ENCODE measurements at places on chromosomes 3 and 15.
A peak's percentile ranks its signal among the peaks of the same experiment; 100 is the strongest.

DNA sequence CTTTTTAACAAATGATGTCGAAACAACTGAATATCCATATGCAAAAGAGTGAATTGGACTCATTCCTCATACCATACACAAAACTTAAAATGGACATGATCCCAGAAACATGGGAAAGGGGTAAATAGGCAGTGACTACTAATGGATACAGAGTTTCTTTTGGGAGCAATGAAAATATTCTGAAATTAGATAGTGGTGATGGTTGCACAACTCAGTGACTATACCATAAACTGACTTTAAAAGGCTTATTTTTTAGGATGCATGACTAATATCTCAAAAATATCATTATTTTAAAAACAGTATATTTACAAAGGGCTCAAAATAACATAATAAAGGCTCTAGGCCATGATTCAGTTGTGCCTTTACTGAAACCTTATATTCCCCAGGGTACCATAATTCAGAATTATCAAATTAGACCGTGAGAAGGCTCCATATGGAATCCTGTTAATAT, 16.3 kb upstream of the ATP13A3 start:
- DNase-seq = no peak
- no peak overlapping the region for H3K27ac ChIP-seq
- no peak overlapping the region for H3K4me3 ChIP-seq
- H3K4me1 ChIP-seq = no peaks in the 10 kb centered on the region
- H3K27me3 ChIP-seq = no peaks in the 10 kb centered on the region

DNA sequence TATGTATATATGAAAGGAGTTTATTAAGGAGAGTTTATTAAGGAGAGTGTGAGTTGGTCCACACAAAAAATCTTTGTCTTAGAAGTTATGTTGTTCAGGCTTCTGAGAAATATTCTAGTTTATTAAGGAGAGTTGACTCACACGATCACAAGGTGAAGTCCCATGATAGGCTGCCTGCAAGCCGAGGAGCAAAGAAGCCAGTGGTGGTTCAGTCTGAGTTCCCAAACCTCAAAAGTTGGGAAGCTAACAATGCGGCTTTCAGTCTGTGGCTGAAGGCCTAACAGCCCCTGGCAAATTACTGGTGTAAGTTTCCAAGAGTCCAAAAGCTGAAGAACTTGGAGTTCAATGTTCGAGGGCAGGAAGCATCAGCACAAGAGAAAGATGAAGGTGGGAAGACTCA, 42.4 kb upstream of the DAZL start:
- H3K27me3 ChIP-seq = no peaks in the 10 kb centered on the region
- no peak overlapping the region for H3K4me3 ChIP-seq
- DNase-seq = no peak
- H3K27ac ChIP-seq = no peak overlapping the region

DNA sequence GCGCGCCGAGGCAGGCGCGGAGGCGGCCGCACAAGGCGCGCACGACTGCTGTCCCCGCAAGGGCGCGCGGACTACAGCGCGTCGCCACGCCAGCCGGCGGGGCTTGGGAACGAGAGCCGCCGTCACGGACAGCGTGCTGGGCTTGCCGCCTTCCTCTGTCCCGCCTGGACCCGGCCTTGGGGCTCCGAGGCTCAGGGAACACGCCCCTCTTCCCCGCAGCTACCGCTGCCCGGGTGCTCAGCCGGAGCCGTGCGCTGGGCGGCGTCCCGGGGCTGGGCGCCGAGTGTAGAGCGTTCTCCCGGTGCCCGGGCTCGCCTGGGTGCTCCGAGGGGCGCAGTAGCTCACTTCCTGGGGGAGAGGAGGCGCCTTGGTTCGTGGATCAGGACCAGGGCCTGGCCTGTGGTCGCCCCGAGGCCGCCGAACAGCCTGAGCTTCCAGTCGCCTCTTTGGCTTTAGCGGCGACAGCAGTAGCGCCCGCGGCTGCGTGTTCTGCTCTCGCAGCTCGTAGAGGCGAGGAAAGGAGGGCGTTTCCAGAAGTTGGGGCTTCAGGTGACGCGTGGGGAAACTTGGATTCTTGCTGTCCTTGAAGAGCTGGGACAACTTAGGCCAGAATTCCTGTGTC, 226.7 kb upstream of the C2CD4B start:
- no peak for DNase-seq
- peak overlapping the region; percentile 83 for H3K4me3 ChIP-seq
- H3K36me3 ChIP-seq = no peaks in the 10 kb centered on the region
- H3K27ac ChIP-seq = peak overlapping the region; percentile 56

DNA sequence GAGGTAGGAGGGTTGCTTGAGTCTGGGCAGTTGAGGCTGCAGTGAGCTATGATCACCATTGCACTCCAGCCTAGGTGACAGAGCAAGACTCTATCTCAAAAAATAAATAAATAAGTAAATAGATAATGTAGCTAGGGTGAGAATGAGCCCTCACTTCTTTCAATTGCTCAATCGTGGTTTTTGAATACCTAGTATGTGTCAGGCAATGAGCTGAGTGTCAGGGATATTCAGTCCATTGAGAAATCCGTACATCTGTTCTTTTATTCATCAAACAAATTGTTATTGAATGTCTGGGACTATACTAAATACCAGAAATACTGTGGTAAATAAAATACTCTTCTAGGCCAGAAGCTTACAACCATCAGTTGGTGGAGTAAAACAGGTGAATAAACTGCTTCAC, 6.2 kb upstream of the ZNF148 start:
- H3K4me3 ChIP-seq = no peak overlapping the region
- H3K27me3 ChIP-seq = no peaks in the 10 kb centered on the region
- no peak for DNase-seq
- no peaks in the 10 kb centered on the region for H3K4me1 ChIP-seq
- no peaks in the 10 kb centered on the region for H3K36me3 ChIP-seq

GRCh38 chr15:100763835-100764750, 115.5 kb upstream of the ALDH1A3 start:
- DNase-seq = no peak
- H3K4me1 ChIP-seq = no peaks in the 10 kb centered on the region
- H3K4me3 ChIP-seq = no peak overlapping the region
- H3K36me3 ChIP-seq = no peaks in the 10 kb centered on the region
- H3K27ac ChIP-seq = no peak overlapping the region
- no peaks in the 10 kb centered on the region for H3K27me3 ChIP-seq

GRCh38 chr3:98012979-98013378, 22.1 kb downstream of the GABRR3 start:
- H3K27me3 ChIP-seq = no peaks in the 10 kb centered on the region
- H3K27ac ChIP-seq = no peak overlapping the region
- H3K4me3 ChIP-seq = no peak overlapping the region
- H3K4me1 ChIP-seq = peaks cover 24% of the 10 kb centered on the region
- no peak for DNase-seq

Data from tibial nerve (tissue), 4 donors.